ENCODE measurements at places on chromosomes 4 and X.

DNA sequence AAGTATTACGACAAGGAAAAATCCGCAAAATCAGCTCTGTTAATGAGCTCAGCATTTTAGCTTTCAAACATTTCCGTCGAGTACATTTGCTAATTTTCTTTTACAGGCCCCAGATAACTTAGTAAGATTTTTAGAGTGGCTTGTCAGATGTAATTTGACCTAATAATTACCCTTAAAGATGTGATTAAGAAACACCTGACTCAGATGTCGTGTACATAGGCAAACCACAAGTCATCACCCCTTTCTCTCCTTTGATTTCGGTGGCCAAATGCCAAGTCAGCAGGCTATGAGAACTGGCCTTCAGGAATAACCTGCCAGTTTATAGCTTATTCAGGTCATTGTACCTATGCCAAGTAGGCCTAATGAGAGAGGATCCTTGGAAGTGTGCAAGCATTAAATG lies 369.6 kb downstream of the PCDH7 start:
- DNase-seq = no peak

DNA sequence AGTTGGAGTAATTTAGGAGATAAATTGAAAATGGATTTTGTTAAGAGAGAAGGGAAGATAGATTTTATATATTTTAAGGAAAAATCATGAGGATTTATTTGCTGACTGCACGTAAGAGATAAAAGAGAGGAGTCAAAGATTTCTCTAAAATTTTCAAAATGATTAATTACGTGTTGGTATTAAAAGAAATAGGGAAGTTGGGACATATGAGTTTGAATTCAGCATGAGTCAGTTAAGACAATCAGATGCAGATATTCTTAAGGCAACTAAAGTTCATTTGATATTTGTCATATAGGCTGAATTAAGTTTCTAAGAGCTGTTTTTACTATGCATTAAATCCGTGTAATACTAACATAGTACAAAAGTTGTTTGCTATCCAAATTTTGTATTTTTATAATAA lies 46.9 kb downstream of the TET2 start:
- DNase-seq = no peak

DNA sequence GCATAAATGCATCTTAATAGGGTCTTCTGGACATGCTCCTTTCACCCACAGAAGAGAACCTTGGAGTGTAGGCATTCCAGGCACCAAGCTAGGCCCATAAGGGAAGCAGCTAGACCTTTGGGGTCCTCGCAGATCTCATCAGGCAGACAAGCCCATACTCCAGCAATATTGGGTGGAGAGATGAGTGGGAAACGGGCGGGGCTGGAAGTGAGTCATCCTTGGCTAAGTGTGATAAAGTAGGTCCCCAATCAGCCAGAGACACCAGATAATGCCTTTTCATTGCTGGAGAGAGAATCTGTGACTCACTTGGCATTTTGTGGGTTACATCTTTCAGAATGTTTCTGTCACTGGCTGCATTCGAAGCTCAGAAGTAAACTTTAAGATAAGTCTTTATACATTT lies 133.3 kb upstream of the MBNL3 start:
- DNase-seq = no peak

GRCh38 chr4:80125252-80126177 lies 52.5 kb upstream of the ANTXR2 start:
- DNase-seq = no peak

DNA sequence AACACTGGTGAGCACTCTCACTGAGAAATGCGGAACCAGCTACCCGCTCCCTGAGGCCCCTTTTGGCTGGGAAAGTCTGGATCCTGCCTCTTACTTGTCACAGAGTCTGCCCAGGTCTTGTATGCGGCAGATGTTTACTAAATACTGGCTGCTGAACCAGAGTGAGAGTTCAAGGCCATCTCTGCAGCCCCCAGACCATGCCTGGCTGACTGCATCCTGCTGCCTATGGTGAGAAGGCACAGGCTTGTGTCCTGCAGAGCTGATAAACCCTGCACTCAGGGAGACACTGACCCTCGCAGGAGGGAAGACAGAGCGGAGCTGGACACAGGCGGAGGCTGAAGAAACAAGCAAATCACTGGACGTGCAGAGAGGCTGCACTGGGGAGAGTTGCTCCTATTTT lies 46.5 kb downstream of the JAKMIP1 start:
- no peak for DNase-seq

- no peak for DNase-seq
These were observed 40.8 kb upstream of the VEGFD start for GRCh38 chrX:15425024-15425423.

- DNase-seq = no peak
These were observed 517.5 kb upstream of the GRIA3 start for GRCh38 chrX:122666601-122667000.
